ENCODE measurements at places on chromosomes 5 and 9.

- no peak for DNase-seq
These were observed 105.8 kb downstream of the ISL1 start for GRCh38 chr5:51488803-51489642.

DNA sequence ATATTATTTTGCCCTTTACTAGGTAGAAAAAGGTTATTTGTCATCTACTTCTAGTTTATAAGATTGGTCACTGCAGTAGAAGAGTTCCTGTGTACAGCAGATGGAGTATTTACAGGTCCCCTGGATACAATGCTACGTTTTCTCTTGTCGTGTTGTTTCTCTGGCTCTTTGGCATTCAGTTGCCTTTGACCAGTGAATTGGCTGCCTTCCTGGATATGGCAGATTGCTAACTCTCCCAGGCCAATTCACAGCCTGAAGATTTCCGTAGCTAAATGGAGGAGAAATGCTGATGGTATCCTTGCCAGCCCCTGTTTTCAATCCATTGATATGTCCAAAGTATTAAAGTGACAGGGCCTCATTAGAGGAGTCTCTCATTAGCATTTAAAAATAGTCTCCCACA, 32.5 kb upstream of the GNAQ start:
- DNase-seq = no peak

DNA sequence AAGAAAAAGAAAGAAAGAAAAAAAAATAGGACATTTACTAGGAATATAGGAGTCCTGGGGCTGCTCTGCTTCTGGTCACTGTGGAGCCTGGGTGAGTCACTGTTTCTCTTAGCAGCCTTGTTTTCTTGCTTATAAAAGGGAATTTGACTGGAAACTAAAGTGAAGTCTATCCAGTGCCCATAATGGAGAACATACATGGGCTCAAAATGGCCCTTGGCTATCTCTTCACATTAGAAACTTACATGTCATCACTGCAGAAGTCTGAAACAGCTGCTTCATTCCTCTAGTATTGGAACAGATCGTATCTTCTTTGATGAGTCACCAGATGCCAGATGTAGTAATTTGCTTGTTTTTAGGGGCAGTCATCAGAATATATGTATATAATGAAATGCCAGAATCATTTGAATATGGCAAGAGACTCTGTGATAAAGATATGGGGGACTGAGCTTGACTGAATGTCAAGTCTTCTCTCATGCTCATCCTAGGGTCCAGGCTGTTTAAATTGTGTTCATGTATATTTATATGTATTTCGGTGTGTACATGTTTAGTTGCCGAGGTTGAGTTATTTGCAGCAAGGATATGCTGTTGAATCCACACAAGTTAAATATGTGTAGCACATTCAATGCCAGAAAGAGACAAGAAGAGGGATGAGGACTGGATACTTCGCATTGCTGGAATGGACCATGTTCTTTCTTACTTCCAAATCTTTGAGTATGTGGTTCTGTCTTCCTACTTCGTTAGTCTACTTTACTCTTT, 56.7 kb downstream of the SGCD start:
- DNase-seq = no peak

DNA sequence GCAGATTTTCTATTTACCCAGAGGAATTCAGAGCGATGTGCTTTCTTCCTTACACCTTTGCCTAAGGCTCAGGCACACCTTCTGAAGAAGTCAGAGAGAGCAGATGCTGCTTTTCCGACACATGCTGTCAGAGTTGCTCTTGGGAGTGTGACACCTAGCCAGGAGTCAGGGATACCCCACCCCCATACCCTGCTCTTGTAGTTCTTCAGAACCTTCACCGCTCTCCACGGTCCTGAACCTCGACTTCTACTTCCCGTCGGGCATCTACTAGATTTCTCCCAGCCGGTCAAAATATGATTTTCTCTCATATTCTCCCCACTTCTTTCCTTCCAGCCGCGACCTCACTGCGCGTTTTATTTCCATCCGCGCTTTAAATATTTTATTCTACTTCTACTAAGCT, 1.7 kb downstream of the GRIN3A start:
- DNase-seq = no peak

DNA sequence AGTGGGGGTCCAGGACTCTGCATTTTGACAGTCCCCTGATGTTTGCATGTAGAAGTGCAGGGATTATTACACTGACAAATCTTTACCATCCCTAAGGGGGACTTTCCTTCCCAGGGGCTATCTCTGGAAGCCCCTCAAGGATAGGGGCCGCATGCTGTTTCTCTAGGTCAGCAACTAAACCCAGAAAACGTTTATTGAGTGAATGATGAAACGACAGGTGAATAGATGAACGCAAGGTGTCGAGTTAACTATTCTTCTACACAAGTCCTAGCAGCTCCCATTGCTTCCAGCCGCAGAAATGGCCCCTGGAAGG, 281 bp upstream of the HSD17B4 start:
- DNase-seq = no peak

GRCh38 chr9:128927731-128928411, 7.1 kb downstream of the PHYHD1 start:
- DNase-seq = peak; percentile 45

- no peak for DNase-seq
These were observed 221.0 kb downstream of the ESM1 start for GRCh38 chr5:54764102-54765090.

DNA sequence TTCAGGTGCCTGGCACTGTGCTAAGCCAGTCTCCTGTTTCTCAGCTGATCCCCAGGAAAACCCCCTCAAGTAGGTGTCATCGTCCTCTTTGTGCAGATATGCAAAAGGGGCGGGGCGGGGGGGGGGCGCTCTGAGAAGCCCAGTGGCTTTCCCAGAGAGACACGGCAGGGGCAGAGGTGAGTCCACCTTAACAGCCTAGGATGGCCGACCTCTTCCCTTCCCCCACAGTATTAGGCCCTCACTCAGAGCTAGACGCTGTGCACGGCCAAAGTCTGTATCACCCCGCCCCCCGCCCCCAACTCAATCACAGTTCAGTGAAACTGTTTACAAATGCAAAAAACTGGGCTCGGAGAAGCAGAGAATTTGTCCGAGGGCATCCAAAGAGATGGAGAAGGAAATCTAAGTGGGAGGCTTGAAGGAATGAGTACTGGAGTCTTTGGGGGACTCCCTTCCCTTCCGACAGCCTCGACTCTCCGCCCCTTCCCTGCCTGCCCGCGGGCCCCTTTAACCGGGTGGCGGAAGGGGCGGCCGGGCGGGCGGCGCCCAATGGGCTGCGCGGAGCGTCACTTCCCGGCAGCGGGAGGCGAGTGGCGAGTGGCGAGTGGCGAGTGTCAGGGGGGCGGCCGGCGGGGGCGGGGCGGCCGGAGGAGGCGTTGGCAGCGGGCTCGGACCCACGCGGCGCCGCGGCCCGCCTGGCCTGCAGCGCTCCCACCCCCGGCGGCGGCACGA, at the start of gene ERGIC1:
Gene ERGIC1 (plus strand): TSS at position 566 of the 729 bp plus-strand sequence. CDS start 163 bp downstream, at position 729.
- peak; percentile 70 for DNase-seq

- peak; percentile 40 for DNase-seq
These were observed 28.2 kb downstream of the MRPL36 start for GRCh38 chr5:1771149-1772065.

GRCh38 chr5:56356121-56356835, 123.1 kb upstream of the ANKRD55 start:
- no peak for DNase-seq

DNA sequence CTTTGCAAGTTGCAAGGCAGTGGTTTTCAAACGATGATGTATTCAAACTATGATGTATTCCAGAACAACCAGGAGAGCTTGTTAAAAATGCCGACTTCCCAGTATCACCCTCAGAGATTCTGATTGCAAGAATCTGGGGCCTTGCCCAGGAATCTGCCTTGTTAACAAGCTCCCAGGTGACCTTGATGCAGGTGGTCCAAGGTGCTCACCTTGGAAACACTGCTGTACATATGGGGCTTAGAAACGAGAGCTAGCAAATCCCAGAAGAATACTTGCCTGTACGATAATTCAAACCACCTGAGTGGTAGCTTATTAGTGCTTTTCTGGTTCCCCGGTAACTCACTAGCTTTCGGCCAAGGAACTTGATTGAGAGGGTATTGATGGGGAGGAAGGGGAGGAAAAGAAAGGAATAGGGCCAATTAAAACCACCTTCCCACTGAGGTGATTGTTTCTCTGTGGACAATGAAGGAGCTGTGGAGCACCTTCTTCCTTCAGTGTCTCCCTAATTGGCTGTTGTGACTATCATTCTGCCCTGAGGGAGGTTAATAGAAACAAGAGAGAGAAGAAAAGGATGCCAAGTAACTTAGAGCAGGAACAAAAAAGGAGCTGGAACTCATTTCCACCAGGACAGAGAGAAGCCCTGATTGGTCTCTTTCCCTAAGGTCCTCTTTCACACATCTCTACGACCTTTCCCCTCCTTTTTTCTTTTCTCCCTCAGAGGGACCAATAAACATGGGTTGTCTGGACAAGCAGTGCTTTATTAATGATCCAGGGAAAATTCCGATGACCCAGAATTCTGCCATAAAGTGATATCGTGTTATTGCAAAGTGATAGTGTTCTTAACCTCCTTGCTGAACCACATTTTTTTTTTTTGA, 218.8 kb downstream of the TMEM167A start:
- no peak for DNase-seq

- peak; percentile 75 for DNase-seq
These were observed 18.1 kb downstream of the MAMDC2 start for GRCh38 chr9:70061776-70062175.

GRCh38 chr5:119079318-119079921, 8.5 kb downstream of the DMXL1 start:
- DNase-seq = no peak

DNA sequence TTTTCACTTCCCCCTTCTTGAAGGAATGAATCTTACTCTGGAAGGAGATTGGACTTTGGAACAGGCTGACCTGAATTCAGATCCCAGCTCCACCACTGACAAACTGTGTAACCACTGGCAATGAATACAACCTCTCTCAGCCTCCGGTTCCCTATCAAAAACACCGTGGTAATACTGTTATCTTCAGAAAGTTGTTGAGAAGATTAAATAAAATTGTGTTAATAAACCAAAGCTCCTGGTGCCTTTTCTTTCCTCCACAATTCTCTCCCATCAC, 99.7 kb upstream of the RAI14 start:
- DNase-seq = no peak

DNA sequence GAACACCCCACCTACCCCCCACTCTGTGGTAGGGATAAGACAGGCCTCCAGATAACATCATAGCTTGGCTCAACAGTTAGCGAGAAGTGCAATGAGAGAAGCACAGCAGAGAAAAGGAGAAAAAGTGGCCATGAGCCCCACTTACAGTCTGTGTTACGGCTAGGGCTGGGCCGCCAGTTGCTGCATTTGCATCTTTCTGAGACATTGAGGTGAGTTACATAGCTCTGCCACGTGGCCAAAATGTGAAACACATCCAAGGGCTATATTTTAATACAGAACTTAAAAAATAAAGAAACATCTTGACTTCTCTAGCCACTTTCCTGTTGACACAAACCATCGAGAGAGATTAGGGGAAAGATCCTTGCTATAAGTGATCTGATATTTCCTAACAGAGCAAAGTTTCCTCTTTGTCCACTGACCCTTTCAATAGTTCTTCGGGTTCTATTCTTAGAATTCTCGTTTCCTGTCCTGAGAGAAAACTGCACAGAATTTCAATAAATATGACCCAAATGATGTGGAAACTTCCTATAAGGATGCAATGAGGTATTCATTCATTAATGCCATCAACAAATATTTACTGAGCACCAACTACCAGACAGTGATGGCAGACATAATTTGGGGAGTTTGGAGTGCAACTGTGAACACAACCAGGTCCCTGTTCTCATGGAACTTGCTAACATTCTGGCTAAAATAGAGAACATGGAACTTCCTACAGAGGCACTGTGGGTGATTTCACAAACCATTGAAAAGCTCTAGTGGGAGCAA, 3.2 kb upstream of the TLE4 start:
- DNase-seq = no peak

DNA sequence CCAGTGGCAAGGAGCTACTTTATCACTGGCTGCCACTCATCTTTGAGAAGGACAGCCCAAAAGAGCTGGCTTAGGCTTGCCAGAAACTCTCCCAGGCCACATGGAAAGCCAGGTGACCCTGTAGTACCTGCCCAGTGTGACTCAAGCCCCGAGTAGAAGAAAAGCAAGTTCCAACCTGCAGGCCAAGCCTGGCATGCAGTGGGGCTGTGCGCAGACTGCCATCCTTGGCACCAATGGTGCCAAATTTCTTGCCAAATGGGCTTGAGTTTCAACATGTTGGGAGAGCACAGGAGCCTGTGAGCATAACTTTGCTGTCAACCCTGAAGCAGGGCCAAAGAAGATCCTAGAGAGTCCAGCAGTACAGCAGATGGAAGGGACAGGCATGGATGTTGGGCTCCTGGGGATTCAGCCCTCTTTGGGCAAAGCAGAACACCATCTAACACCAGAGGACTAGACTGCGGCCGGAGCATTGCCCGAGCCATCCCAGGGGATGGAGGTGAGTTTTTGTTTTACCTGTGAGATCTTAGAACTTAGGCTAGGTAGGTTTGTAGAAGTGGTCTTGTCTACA, 27.3 kb upstream of the SHB start:
- no peak for DNase-seq

DNA sequence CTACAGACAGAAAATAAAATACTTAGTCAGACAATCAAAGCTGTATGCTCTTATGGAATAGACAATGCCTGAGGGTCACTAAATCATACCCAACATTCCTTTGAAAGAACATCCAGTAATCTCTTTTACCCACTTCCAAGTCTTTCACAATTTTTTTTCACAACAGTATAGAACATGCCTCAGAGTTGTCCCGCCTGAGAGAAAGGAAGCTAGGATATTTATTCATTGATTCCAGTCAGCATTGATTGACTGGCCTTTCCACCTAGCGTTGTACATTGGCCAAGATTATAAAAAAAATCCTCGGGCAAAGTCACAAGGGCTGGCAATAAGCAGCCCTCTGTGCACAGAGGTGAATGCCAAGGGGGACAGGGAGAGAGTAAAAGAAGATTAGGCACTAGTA, 318.1 kb upstream of the PIK3R1 start:
- no peak for DNase-seq

GRCh38 chr5:157559301-157559700, 16.3 kb downstream of the ADAM19 start:
- no peak for DNase-seq

DNA sequence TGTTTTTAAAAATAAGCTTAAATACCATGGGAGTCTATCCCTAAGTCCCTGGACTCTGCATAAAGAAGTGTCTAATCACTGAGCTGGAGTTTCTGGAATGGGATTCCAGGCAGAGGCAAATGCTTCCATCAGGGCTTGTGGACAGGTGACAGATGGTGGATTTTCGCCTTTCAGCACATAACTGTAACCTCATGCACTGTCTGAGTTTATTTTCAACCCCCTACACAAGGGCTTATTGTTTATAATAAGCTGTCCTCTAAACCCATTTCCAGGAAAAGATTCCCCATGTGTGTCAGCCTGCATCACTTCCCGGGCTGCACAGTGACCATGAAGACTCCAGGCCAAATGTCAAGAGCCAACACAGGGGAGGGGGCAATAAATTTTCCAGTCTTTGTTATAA, 264.0 kb downstream of the PIK3R1 start:
- no peak for DNase-seq

GRCh38 chr5:154868702-154869101, 10.3 kb downstream of the CNOT8 start:
- no peak for DNase-seq

Measured in NCI-H146 (cell line).